Activated CD4-positive, alpha-beta T cell treated with anti-CD3 and anti-CD28 coated beads, Interleukin-2, amount 50 U/mL, for 16 hours (primary cell): ENCODE measurements at places on chromosomes 6 and 20.

GRCh38 chr6:44561060-44561623, 173.6 kb downstream of the CDC5L start:
- DNase-seq, result no peak

DNA sequence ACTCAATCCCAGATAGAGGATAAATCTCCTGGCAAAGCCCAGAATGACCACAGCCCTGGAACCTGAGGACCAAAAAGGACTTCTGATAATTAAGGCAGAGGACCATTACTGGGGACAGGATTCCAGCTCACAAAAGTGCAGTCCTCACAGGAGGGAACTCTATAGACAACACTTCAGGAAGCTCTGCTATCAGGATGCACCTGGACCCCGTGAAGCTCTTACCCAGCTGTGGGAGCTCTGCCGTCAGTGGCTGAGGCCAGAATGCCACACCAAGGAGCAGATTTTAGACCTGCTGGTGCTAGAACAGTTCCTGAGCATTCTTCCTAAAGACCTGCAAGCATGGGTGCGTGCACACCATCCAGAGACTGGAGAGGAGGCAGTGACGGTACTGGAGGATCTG, 992 bp downstream of the ZSCAN16 start:
- DNase-seq, result no peak

GRCh38 chr6:84414531-84414930, 187.1 kb upstream of the CEP162 start:
- no peak for DNase-seq

- DNase-seq, result no peak
Observed at GRCh38 chr6:84007871-84008270, 25.7 kb upstream of the MRAP2 start.

- no peak for DNase-seq
Observed at GRCh38 chr20:43189554-43190331, at the start of gene PTPRT. Gene PTPRT (minus strand): TSS chr20:43189906. CDS start chr20:43189733, 173 bp downstream.

- peak; percentile 37 for DNase-seq
Observed at GRCh38 chr6:111057074-111057752, 30.1 kb upstream of the SLC16A10 start.
